Muscle of arm (tissue), 14 donors: ENCODE measurements at places on chromosomes 7 and 10.

DNA sequence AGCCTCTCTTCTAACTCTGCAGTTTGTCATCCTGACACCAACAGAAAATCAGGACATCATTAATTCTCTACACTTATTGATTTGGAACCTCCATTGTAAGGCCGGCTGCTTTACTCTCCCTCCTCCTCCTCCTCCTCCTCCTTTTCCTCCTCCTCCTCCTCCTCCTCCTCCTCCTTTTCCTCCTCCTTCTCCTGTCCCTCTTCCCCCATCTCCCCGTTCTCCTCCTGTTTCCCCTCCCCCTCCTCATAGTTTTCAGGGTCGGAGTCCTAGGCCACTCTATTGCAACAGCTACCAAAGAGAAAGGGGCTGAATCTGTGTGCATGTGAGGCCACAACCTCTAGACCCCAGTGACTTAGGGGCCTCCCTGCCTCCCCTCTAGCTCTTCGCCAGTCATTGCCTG is 136.1 kb downstream of the HECW1 start:
- no peak for DNase-seq

GRCh38 chr10:3348564-3348963 is 176.0 kb upstream of the PITRM1 start:
- no peak for DNase-seq

DNA sequence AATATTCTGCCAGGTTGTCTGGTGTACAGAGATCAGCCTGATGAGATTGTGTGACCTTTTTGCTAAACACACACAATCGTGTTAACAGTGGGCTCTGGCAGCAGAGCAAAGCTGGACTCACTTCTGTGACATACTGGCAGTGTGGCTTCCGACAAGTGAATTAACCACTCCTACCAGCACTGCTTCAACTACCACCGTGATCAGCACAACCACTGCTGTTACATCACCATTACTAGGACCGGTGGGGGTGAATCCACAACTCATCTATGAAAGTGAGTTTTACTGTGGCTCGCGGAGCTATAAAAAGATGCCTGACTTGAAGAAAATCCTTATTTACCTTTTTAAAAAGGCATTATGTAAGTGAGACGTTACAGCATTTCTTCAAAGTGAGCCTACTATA is 135.6 kb downstream of the WDR37 start:
- DNase-seq: no peak

DNA sequence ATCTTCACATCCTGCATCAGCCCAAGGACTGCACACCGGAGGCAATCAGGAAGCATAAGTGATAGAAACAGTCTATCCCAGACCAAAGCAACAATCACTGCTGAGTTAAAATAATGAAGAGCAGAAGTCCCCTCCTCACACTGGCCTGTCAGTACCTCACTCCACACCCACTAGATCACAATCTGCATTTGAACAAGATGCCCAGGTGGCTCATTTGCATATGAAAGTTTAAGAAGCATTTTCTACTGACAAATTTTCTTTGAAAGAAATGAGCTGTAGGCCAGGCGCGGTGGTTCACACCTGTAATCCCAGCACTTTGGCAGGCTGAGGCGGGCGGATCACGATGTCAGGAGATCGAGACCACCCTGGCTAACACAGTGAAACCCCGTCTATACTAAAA is 77.4 kb downstream of the CUL2 start:
- DNase-seq: no peak

DNA sequence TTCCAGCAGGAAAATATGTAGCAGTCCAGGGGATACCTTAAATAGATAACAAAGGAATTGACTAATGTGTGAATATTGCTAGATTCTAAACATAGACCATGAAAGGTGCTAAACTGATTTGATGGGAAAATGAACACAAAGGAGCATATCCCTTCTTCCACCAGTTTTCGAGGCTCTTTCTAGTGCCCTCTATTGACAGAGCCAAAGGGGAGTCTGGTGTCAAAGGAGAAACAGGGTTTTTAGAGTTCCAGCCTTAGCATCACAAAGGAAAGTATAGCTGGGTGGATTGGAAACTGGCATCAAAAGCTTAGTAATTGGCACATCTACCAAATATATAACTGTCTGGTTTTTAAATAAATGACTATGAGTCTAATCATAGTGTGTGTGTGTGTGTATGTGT is 636.8 kb downstream of the ETV1 start:
- no peak for DNase-seq

- no peak for DNase-seq
These were observed 319.7 kb downstream of the GFRA1 start for GRCh38 chr10:115953281-115953680.

GRCh38 chr7:78074713-78075112 is 276.1 kb downstream of the PHTF2 start:
- no peak for DNase-seq

DNA sequence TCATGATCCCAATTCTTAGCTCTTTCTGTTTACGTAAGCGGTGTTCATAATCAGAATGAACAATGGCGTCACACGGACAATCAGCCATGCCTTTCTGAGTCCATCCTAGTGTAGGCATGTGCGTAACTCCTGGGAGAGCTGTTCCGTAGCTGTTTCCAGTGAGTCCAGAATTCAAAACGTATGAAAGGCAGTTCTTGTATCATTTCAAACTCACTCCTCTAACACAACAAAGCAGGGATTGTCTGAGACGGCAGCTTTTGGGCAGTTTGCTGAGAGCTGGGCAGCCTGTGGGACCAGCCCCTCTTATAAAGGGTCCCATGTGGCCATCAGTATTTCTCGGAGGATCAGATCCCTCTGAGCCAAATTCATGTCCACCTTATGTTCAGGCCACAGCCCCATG is 43.4 kb downstream of the PSPH start:
- no peak for DNase-seq

DNA sequence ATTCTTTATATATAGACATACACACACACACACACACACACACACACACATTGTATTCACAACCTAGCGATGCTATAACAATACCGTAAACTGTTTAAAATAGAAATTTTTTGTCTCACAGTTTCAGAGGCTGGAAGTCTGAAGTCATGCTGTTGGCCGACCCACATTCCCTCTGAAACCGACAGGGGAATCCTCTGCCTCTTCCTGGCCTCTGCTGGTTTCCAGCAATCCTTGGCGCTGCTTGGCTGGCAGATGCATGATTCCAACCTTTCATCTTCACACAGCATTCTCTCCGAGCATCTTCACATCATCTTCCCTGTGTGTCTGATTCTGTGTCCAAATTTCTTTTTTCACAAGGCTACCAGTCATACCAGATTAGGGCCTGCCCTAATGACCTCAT is 94.8 kb downstream of the CCDC71L start:
- no peak for DNase-seq

DNA sequence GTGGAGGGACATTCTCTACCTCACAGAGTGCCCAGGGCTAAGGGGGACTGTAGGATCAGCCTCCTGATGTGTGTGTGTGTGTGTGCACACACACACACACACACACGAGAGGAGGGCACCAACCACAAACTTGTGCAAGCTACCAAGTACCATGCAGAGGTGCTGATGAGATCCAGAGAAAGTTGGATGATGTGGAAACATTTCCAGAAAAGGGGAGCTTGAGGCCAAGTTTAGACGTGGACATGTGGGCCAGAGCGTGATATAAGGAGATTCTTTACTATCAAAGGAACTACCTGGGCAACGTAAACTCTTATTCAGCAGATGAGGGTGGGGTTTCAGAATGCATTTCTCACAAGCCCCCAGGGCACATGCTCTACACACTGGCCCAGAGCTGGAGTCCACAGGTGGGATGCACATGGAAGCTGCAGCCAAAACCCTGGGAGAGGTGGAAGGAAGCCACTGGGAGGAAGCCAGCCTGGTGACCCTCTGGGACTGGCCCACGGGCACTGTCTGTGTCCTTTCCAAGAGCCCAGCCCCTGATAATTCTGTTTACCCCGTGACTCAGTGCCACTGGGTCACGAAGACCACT is 53.5 kb downstream of the DLG5 start:
- no peak for DNase-seq

DNA sequence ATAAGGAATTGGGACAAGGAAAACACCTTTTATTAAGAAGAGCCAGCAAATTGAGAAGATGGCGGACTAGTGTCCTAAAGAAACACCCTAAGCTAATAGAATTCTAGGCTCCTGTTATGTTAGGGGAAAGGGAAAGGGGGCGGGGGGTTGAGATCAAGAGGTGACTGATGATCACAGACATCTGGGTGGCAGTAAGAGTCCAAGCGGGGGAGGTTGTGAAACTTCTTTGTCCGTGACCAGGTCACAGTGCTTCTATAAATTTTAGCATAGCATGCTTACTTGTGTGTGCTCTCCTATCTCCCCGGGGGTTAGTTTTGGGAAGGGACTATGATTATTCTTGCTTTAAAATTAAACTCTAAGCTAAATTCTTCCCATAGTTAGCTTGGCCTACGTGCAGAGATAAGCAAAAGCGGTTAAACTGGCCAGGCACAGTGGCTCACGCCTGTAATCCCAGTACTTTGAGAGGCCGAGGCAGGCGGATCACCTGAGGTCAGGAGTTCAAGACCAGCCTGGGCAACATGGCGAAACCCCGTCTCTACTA is 262.1 kb downstream of the SKIDA1 start:
- no peak for DNase-seq

- no peak for DNase-seq
These were observed 147.3 kb upstream of the PCBD1 start for GRCh38 chr10:71035511-71036296.

- DNase-seq: no peak
These were observed 33.5 kb upstream of the SLC26A3 start for GRCh38 chr7:107836237-107837144.

DNA sequence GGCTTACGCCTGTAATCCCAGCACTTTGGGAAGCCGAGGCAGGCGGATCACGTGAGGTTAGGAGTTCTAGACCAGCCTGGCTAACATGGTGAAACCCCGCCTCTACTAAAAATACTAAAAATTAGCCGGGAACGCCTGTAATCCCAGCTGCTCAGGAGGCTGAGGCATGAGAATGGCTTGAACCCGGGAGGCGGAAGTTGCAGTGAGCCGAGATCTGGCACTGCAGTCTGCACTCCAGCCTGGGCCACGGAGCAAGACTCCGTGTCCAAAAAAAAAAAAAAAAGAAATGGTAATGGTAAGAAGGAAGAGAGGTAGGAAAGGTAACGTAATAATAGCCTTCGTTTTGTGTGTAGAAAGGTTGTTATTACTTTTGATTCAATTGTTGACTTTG is 1.2 kb downstream of the HSPA14 start:
- no peak for DNase-seq

GRCh38 chr7:77802557-77803405 is 4.2 kb downstream of the PHTF2 start:
- DNase-seq: no peak

DNA sequence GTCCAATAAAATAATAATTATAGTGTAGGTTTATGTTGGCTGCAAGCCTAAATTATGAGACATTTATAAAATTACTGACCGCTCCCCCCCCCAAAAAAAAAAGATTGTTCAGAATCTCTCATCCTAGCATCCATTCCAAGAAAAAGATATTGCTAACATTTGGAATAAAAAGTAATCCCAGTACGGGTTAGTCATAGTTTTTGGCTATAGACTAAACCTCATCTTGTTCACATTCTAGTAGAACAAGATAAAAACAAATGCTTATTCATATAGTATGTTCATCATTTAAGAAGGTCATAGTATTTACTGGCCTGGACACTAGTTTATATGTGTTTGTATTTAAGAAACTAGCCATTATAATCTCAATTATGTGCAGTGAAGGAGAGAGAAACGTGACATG is 44.0 kb downstream of the ADK start:
- peak; percentile 55 for DNase-seq

DNA sequence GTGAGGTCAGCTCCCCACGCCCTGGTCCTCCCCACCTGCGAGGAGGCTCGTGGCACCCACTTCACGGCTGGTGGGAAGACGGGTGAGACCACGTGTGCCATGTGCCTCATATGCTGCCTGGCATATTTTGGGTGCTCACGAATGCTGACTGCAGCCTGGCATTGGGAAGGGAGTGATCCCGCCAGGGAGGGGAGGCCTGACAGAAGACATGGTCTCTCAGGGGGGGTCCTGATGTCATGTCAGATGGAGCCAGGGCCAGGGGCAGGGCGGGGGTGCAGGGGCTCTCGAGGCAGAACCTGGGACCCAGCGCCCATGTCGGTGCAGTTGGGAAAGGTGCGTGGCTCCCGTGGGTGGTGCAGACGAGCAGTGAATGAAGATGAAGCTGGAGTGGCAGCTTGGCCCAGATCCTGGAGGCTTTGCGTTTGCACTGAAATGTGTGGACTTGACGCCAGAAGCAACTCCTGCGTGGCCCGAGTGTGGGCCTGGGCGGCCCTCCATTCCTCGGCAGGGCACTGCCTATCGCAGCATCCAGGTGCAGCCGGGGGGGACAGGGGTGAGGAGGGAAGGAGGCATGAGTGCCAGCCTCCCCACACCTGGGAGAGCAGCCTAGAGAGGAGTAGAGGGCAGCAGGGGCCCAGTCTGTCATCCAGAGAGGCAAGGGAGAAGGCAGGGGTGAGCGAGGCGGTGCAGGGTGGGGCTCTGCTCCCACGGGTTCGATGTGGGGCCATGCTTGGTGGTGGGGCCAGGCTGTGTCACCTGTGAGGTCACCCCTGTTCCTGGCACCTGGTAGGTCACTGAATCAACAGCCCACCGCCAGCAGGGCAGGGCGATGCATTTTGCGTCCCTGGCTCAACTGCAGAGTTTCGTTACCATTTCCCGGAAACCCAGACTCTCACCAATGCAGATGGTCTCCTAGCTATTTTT is 385.6 kb downstream of the DNAJB6 start:
- DNase-seq: no peak

DNA sequence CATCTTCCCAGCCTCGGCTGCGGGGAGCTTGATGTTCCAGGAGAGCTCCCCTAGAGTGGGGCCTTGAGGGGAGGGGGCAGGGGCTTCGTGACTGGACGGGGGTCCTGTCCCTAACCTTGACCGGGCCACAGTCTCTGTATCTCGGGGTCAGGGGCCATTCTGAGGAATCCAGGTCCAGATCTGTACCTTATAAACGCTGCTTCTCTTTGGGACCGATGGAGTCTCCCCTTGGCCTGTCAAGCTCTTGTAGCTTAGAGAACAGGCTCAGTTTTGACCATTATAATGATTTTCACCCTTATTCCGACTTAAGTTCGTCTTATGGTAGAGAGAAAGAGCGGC is 831 bp downstream of the ZKSCAN5 start:
- no peak for DNase-seq

- DNase-seq: no peak
These were observed 669 bp downstream of the PI4K2A start for GRCh38 chr10:97640868-97641811.

GRCh38 chr10:98472196-98472595 is 25.5 kb upstream of the HPS1 start:
- DNase-seq: no peak

DNA sequence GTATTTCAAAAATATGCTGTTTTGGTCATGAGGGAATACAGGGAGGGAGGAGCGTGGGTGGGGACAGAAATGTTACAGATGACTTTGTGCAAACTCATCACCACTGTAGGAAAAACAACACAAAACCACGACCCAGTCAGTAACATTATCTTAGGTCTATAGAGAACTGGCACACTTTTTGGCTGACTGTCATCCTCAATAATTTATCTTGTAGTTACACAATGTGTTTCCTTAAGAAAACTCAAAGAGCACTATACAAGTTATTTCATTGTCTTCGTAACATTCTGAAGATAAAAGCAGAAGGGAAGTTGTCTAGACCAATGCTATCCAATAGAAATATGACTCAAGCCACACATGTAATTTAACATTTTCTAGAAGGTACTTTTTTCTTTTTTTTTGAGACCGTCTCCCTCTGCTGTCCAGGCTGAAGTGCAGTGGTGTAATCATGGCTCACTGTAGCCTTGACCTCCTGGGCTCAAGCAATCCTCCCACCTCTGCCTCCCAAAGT is 16.9 kb upstream of the CDK14 start:
- no peak for DNase-seq
